ENCODE measurements at places on chromosomes 12 and 14.
A peak's percentile ranks its signal among the peaks of the same experiment; 100 is the strongest.

DNA sequence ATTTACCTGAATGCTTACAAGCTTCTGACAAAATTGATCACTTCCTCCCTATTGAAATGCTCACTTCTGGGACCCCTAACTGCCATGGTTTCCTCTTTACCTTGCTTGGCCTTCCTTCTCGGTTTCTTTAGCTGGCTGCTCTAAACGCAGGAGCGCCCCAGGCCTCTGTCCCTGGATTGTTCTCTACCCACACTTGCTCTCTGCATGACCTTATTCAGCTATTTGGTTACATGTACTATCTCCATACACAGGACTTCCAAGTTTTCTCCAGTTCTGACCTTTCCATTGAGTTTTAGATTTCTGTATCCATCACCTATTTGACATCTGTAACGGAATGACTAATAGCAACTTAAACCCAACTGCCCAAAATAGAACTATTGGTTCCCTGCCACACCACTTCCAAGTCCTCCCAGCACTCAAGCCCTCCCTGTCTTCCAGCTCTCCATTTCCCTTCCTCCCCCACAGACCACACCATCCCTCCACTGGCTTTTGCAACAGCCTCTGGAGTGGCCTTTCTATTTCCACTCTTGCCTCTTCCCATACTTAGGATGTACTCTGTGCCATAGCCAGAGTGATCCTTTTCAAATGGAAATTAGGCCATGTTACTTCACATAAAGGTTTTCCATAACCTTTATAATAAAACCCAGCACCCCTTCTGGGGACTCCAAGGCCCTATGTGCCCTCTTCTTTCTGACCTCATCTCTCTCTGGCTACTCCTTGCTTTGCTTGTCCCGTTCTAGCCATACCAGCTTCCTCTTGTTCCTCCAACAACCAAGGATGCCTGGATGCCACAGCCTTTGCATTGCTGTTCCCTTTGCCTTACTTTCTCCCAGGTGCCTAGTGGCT is 202.2 kb downstream of the AEBP2 start:
- DNase-seq = no peak

DNA sequence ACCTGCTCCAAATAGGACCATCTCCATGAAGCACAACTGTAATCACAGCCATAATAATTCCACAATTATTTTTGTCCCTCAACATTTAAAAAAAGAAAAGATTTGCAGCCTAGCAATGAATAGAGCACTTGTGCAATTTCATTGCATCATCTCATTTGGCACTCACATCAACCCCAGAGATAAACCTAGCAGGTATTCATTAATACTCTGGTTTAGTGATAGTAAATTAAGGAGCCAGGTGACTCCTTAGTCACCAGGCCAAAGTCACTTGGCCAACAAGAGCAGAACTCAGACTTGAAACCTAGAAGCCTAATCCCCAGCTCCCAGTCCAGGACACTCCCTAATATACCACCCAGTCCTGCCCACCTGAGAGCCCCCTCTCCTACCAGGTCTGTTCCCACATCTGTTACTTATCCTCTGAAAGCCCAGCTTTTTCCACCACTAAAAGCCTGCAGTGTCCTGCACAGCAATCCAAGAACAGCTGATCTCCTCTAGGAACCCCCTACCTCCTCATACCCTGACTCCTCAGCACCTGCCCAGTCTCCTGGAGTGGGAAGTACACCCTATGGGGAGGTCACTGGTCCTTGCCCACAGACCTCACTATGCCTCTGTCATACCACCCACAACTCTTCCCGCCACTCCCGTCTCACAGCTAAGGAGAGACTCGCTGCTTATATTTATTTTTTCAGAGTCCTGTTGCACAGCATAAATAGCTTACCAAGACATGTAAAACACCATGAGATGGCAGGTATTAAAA is 22.1 kb downstream of the OR10P1 start:
- no peak for DNase-seq

GRCh38 chr14:103854822-103855733 is 7.7 kb upstream of the PPP1R13B start:
- DNase-seq = peak; percentile 91

GRCh38 chr12:109717390-109718357 is 4.0 kb downstream of the FAM222A start:
- no peak for DNase-seq

DNA sequence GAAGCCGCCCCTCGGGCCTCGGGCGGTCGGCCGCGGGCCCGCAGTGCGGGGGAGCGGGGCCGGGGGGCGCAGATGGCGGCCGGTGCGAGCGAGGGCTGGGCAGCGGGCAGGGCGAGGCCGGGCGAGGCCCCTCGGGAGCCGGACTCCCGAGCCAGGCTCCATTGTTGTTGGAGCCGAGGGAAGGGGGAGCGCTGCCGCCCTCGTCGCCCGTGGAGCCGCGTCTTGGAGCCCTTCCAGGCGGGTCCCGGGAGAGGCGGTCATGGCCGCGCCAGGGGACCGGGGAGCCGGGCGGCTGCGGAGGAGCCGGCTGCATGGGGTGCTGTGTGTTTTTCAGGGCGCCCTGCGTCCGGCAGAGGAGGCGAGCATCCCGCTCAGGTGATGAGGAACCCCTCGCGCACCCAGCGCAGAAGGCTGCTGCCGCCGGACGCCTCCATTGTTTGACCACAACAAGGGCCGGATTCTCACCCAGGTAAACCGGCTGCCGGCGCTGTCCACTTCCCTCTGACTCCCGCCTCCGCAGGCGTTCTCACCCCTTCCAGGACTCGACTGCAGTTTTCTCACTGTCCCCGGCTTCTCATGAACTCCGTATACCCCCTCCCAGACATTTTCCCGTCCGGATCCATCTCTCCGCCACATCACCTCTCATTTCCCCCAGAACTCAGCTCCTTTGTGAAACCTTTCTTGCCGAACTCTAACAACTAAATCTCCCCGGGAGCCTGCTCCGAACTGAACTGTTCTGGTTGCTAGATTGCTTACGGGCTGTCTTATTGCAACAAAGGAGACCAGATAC is 732 bp downstream of the ZNF664 start:
- DNase-seq = peak; percentile 75

DNA sequence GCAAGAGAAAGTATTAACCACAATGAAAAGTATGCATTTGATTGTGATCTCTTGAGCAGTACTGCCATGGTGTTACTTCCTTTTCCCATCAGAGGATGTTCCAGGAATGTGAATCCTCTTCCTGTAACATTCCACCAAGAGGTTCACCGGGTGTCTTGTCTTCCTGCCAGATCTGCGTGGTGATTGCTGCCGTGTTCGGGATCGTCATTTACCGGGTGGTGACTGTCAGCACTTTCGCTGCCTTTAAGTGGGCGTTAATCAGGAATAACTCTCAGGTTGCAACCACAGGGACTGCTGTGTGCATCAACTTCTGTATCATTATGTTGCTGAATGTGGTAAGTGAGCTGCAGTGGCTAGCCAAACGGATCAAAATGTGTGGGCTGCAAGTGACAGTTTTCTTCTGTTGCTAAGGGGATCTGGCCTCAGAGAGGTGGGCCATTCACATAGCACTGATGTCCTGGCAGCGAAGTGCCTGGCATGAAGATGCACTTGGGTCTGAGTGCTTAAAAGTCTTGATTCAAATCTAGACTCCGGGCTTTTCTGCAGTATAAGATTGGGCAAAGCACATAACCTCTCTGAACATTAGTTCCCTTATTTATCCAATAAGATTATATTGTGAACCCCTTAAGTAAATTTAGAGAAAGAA is 123.4 kb downstream of the SLC5A8 start:
- DNase-seq = peak; percentile 23

- DNase-seq = no peak
Observed at GRCh38 chr12:119341020-119341419, 6.5 kb downstream of the CCDC60 start.

DNA sequence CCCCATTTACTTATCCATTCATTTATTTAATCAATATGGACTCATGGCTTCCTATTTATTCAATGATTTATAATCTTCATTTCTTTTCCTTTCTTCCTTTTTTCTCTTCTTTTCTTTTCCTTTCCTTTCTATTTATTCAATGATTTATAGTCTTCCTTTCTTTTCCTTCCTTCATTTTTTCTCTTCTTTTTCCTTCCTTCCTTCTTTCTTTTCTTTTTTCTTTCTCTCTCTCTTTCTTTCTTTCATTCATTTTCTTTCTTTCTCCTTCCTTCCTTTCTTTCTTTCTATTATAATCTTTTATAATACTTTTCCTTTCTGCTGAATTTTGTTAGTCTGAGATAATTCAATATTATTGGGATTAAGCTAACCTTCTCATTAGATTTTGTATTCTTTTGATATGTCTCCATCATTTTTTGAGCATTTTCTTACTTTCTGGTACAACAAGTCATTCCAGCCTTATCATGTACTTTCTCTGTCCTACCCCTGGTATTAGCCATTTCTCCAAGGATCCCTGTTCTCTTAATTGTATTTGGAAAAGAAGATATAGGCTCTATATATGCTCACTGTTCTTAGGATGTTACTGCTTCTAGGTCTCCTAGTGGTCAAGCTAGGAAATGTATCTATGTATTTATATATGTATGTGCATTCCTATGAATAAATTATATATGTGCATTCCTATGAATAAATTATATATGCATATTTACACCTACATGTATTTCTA is 12.1 kb downstream of the LACRT start:
- no peak for DNase-seq

DNA sequence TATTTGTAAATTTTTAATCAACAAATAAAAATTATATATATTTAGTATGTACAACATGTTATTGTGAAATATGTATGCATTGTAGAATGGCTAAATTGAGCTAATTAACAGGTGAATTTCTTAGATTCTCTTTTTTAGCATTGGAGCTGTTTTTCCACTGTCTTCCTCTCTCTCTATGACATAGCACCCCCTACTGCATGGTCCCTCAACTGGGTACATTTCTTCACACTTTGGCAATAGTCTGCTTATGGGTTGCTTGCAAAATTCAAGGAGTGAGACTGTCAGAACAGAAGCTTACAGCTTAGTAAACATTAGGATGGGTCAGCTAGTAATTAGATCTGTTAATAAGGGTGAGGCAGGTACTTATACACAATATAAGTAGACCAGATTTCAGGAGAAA is 658.5 kb upstream of the MGAT4C start:
- DNase-seq = no peak

DNA sequence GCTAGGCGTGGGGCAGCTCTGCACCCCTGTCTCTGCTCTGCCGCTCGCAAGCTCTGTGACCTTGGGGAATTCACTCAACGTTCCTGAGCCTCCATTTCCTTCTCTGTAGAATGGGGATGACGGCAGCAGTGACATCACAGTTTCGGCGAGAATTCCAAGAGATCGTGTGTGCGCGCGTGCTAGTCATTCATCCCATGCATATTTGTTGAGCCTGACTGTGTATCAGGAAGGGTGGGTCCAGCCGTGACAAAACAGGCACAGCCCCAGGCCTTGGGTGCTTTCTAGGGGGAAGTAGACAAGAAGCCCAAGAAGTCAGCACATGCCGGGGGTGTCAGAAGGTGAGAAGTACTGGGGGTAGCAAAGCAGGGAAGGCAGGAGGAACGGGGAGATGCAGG is 145.6 kb upstream of the NCOR2 start:
- no peak for DNase-seq

DNA sequence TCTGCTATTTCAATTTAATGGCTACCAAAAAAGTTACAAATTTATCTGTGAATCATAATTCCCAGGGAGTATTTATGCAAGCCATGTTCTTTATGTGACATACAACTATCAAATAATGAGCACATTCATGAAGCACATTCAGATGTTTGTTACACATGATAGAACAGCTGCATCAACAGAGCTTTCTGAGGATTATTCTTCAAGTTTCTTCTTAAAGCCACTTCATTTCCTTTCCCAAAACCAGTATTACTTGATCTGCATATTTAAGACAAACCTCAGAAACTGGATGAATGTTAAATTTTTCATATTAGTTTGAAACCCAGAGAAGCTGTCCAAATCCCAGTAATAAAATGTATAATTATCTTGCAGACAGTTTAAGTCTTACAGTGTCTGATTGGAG is 73.6 kb upstream of the SOX5 start:
- no peak for DNase-seq

DNA sequence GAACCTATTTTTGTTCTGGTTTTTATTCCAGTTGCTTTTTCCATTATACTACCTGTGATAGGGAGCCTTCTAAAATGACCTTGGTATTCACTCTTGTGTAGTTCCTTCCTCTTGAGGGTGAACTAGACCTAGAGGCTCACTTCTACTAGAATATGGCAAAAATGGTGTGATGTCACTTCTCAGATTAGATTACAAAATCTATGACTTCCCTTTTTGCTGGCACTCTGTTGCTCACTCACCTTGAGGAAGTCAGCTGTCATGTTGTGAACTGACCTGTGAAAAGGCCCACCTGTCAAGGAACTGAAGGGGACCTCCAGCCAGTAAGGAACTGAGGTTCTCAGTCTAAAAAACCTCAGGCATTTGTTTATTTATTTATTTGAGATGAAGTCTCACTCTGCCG is 5.7 kb downstream of the MIPOL1 start:
- no peak for DNase-seq

DNA sequence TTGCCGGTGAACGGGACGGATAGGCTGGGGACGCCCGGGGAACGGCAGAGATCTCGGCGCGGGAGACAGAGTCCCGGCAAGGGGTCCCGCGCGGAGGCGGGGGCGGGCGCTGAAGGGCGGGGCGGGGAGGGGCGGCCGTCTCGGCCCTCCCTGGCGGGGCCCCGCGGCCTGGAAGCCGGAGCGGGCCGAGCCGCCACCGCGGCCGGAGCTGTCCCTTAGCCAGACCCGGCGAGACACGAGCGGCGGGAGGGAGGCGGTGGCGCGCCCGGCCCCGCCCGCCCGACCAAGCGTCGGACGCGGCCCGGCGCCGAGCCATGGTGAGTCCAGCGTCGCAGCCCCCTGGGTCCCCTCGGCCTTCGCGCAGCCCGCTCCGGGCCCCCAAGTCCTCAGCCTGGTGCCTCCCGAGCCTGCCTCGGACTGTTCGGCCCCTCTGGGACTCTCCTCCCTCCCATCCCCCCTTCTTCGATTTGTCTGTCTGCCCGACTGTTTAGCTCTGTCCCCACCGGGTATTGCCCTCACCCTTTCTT is at the start of gene ARHGEF40:
Gene ARHGEF40 (plus strand): TSS at position 222 of the 527 bp plus-strand sequence. CDS start 93 bp downstream, at position 315.
- peak; percentile 42 for DNase-seq

DNA sequence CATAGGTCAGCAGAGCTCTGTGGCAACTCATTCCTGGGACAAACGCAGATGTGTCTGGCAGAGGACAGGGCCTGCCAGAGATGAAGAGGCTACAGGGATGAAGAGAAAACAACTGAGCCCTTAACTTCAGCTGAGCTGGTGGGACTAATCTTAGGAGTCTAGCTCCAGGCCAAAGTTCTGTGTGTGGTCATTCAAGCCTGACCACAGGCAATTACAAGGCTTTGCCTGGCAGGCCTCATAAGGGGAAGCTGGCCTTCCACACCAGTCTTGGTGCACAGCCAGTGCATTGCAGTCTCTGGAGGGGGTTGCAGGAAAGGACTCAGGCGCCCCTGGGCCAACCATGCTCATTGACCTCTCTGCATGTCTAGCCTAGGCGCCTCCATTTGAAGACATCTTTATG is 127.6 kb upstream of the DAAM1 start:
- DNase-seq = peak; percentile 57
